EL (cell line): ENCODE measurements at places on chromosomes 16 and 17.
A peak's percentile ranks its signal among the peaks of the same experiment; 100 is the strongest.

GRCh38 chr16:49594685-49595498, 221.3 kb downstream of the C16orf78 start:
- no peak for DNase-seq

DNA sequence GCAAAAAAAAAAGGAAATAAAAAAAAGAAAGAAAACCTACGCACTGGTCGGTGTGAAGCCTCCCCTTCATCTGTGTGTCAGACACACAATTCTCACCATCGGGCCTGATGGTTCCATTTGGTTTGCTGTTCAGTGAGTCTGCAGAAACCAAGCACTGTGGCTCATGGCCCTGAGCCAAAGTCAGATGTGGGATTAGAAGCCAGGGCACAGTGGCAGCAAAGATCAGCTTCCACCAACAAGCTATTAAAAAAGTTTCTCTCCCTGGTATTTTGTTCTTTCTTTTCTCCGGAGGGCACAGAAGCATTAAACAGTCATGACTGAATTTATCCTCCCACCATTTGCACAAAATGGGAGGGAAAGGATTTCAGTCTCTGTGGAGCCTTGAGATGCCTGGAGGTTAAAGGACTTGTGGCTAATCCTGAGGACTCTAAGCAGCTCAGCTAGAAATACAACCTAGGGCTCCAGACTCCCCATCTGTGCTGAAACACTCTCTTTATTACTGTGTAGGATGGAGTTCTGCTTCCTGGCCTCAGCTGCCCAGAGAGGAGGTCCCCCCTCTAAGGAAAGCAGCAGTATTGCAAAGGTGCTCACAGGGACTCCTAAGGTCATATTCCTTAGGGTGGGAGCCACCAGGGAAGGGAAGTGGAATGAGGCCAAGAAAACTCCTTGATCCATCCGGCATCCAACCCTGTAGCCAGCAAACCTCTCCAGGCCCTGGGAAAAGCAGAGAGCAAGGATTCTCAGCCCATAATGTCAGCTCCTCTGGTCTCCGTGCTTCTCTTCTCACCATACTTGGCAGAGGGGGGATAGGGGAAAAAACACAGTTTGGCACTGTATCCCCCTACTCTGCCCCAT, 28.2 kb downstream of the SLC39A11 start:
- DNase-seq: no peak

DNA sequence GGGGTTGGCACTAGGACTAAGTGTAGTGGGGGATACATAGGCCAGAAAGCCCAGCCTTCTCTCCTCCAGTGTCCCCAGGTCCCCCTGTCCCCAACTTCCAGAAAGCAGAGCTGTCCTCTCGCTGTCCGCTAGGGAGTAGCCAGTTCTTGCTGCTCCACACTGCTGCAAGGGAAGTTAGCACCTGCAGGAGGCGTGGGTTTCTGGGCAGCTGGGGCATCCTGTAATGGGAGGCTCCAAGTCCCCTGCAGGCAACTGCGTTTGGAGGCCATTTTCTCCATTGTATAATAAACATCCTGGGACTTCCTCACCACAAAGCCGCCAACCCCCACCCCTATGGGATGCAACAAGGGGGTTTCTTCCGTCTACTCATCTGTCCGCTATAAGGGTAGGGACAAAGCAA, 1.7 kb downstream of the RPRML start:
- DNase-seq: peak; percentile 45

DNA sequence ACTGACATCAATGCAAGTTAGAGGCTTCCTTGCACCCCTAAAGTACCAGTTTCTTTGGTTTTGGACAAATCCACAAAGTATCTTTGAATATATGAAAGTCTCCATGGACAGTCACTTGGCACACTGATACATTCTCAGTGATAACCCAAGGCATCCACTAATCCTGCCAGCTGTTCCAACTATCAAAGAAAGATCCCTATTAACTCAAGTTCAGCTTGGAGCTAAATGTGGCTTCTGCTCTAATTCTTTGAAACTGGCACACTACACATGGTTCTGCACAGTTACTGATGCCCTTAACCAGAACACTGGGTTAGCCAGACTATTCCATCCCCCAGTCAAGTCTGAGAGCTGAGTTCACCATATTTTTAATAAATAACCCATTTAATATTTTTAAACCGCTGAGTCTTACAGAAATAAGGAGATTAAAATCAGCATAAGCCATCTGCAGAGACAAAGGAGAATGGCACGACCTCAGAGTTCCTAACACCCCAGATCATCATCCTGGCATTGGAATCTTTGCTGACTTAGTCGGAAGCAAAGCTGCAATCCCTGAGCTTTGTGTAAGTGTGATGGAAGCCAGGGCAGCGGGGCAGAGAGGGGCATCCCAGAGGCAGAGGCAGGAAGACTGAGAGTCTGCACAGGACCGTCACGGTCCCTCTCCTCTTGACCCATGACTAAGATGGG, 6.3 kb downstream of the CACNG1 start:
- DNase-seq: no peak

DNA sequence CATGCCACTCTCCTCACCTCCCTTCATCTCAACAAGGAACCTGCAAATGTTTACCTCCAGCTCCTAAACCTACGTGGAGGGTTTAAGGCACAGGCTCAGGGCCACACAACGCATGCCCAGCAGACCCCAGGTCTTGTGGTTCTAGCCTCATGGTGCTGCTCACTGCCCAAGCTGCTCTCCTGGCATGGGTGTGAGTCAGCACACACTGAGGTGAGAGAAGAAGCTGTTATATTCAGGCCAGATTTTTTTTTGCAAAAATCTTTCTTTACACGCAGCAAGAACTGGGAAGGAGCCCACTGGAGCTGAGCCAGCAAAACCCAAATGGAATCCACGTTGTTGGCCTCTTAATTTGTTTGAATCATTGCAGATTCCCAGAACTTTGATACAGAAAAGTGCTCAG, 5.5 kb upstream of the C16orf96 start:
- no peak for DNase-seq

DNA sequence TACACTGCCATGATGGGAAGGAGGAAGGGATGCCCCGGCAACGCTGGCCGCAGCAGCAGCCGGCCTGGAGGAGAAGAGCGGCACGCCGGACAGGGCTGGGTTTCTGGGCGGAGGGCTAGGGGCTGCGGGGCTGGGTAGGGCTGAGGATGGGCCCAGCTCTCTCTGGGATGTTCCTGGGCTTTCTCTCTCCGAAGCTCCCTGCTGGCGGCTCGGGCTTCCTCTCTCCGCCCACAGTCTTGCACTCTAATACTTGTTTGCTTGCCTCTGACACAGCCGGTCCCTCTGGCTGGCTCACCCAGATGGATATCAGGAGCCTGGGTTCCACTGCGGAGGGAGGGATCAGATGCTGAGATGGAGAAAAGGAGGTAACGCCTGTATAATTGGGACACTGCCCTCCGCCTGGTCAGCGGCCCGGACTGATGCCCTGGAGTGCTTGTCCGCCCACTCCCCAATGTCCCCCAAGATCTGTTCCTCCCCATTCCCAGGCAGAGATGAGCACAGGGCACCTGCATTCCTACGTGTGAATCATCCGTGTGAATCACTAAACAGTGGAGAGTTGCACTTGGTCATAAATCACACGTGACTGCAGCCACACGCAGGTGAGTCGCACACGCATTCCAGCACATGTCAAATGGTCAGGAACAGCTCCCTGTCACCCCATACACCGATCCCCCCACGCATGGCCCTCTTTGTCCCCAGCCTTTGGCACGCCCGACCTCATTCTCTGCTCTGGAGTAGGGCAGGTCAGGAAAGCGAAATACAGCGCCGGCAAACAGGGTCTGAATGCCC, at the start of gene ALOXE3:
Gene ALOXE3 (minus strand): TSS at position 535 of the 789 bp plus-strand sequence. CDS start 524 bp downstream, at position 11.
- peak; percentile 77 for DNase-seq

GRCh38 chr17:41666708-41667279, 21.9 kb upstream of the EIF1 start:
- peak; percentile 80 for DNase-seq

GRCh38 chr17:42458497-42459255, at the start of gene ATP6V0A1:
Gene ATP6V0A1 (plus strand): TSS chr17:42458878. CDS start chr17:42460895, 2,017 bp downstream.
- DNase-seq: peak; percentile 88

DNA sequence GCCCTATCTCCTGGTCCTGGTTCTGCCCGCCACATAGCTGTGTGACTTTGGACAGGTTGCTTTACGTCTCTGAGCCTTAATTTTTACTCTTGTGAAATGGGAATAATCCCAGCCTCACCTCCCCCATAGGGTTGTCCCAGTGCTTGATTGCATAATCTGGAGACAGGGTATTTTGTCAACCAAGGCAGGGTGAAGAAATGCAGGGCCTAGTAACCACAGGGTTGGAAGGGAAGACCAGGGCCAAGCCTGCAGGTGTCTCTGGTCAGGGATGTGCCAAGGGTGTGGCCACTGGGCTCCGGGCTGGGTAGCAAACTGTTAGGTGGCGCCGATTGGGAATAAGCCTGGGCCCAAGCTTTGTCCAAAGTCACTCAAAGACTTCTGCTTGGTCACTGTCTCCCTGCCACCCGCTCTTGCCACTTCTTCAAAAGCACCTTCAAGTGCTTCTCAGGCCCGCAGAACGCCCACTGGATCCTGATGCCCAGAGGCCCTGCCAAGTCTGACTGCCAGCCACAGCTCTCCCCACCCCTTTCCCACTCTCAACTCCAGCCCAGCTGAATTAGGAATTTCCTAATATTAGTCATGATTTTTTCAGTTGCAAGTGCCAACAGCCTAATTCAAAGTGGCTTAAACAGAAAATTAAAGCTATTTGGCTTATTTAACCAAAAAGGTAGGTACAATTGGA, 20.6 kb upstream of the COL1A1 start:
- DNase-seq: peak; percentile 78

GRCh38 chr17:7136266-7136877, 21.8 kb upstream of the ASGR2 start:
- DNase-seq: peak; percentile 62

DNA sequence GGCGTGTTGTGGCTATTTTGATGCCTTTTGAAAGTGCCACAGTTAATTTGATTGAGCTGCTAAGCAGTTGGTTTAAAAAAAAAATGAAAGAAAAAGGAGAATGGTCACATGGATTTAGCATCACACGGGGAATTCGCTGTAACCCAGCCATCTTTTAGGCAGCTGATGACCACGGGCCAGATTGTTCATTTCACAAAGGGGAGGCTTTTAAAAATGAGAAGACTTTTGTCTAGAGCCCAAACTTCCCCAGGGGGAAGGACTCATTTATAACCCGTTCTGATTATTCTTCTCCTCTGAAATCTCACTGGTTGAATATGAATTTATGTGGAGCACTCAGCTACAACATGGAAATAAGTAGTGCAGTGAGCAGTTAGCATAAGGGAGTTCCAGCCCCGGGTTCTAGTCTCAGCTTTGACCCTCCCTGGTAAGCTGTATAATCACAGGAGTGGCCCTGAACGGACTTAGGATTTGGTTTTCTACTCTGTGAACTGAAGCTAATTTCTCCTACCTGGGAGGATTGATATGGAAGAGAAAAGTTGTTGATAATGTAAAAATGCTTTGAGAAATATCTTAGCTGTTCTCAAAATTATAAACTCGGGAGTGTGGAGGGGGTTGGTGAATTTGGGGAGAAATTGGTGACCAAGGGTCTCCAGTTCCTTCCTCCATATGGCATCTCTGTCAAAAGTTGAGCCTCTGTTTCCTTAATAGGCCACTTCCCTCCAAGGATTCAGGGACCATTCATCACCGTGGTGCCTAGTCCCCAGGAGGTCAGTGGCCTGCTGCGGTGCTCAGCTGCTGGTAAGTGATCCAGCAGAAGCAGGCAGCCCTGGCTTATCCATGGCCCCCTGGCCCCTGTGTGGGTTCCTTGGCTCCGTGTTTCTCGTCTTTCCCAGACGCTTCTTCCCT, 76.4 kb upstream of the TBX2 start:
- DNase-seq: no peak

- DNase-seq: no peak
Observed at GRCh38 chr16:78743556-78743955, 644.1 kb downstream of the WWOX start.

- DNase-seq: no peak
Observed at GRCh38 chr16:67655363-67655762, 4.7 kb downstream of the ACD start.

GRCh38 chr17:45315648-45316433, 979 bp downstream of the MAP3K14 start:
- DNase-seq: no peak

DNA sequence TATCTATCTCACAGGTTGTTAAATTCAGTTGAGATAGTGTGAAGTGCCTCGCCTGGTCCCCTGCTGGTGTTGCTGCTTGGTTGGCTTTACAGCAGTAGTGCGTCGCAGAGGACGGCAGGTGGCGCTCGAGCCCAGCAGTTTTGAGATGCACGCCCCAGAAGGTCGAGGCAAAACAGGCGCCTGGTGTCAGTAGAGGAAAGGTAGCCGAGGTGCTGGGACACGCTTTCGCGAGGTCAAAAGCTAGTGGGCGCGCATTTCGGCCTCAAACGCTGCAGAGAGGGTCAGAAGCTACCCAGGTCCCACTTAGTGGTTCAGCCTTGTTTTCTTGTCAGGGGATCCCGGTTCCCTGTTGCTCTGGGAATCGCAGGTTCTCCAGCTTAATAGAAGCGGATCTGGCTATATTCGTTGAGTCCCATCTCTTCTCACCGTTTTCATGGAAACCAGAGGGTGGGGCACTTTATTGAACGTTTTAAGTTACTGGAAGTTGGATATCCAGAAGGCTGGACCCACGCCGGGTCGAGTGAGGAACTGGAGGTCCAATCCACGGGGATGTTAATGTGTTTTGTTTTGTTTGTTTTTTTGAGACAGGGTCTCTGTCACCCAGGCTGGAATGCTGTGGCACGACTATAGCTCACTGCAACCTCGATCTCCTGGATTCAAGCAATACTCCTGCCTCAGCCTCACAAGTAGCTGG, 10.3 kb upstream of the ZFP90 start:
- DNase-seq: peak; percentile 75

DNA sequence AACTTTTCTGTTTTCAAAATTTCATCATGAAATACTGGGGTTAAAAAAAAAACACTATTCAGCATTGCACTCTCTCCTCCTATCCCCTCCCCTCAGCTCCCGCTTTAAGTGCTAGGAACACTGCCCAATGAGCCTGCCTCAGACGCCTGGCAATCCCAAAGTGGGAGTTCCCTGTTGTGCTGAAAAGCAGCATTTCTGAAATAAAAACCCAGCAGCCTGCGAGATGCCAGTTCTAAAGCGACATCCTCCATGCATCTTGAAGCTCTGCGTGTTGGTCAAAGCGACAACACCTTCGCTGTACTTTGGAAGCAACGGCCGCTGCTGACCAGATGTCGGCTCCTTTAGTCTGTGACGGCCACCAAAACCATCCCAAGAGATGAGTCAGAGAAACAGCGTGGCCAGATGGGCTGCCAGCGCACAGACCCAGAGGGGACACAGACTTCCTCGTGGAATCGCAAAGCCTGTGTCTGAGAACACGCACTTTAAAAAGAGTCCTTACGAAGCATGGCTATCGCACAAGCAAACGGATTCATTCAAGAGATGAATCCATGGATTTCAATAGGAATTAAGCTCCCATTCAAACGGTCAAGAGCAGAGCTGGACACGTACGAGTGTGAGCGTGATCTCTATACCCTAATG, 32.8 kb downstream of the FBXO31 start:
- peak; percentile 71 for DNase-seq

DNA sequence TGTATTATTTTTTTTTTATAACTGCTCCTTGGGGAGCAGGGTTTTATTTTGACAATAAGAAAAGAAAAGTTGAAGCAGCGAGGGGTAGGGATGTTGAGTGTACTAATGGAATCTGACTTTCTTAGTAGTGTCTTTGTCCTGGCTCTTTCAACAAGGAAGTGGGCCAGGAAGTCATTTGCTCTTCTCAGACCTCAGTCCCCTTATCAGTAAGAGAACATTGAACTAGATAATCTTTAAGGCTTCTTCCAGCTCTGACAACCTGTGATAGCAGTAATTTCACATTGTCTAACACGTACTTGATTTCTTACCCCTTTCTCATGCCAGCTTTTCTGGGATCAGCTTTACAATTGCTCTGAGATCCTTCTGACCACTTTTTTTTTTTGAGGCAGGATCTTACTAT, 8.3 kb downstream of the LIG3 start:
- no peak for DNase-seq
